ENCODE measurements at places on chromosomes 11 and 22. TPM values are rescaled to one million over a fixed set of nuclear protein-coding genes. Genes with fewer than 3 reads are reported as not detected.

The PRODH gene
- under 0.01 TPM for total RNA-seq

The APOBEC3H gene
- total RNA-seq, result not detected

The TRIM49 gene
- not detected for total RNA-seq

The SMIM35 gene
- total RNA-seq, result not detected

The HNRNPUL2 gene
- 7.5 TPM for total RNA-seq

The OR51I1 gene
- total RNA-seq, result not detected

The TRPC6 gene
- total RNA-seq, result 11.5 TPM

The C11orf97 gene
- total RNA-seq, result not detected

The CBX6 gene
- 87.9 TPM for total RNA-seq

The FXYD2 gene
- not detected for total RNA-seq

The ARHGAP8 gene
- 2.4 TPM for total RNA-seq

The GLB1L2 gene
- total RNA-seq, result 2.4 TPM

The SAA4 gene
- total RNA-seq, result not detected

The MN1 gene
- 6.2 TPM for total RNA-seq

The CASTOR1 gene
- 11.2 TPM for total RNA-seq

The TCIRG1 gene
- 109 TPM for total RNA-seq

The C11orf91 gene
- not detected for total RNA-seq

The CENPM gene
- 2.4 TPM for total RNA-seq

The MS4A3 gene
- total RNA-seq, result not detected

The CRYBB2 gene
- not detected for total RNA-seq

The CYP2D6 gene
- total RNA-seq, result 0.24 TPM

The DEPDC7 gene
- 12.2 TPM for total RNA-seq

The MS4A4A gene
- total RNA-seq, result not detected

The CCDC188 gene
- total RNA-seq, result 1.6 TPM

The GSTT2B gene
- 3.3 TPM for total RNA-seq

The EXPH5 gene
- 3.4 TPM for total RNA-seq

The OR8B8 gene
- total RNA-seq, result not detected

The POU2AF2 gene
- not detected for total RNA-seq

The ZDHHC8 gene
- total RNA-seq, result 18.5 TPM

The KIAA1671 gene
- total RNA-seq, result 4.9 TPM

The OR56A1 gene
- total RNA-seq, result not detected

The ENDOD1 gene
- 25.5 TPM for total RNA-seq

The LMO2 gene
- total RNA-seq, result not detected

The CST6 gene
- total RNA-seq, result 0.85 TPM

The UCP3 gene
- 0.36 TPM for total RNA-seq

The HOATZ gene
- not detected for total RNA-seq

The SPON1 gene
- total RNA-seq, result 2.2 TPM

Data from hair follicle dermal papilla cell (primary cell).